ENCODE measurements at places on chromosomes 4 and X.

GRCh38 chr4:187565416-187565815 is 430.2 kb upstream of the ZFP42 start:
- no peak for DNase-seq

GRCh38 chr4:186032259-186032658 is 36.7 kb upstream of the TLR3 start:
- DNase-seq, result no peak

- DNase-seq, result peak; percentile 93
Measured at GRCh38 chr4:53591372-53591892, at the start of gene LNX1. Gene LNX1 (minus strand): TSS chr4:53591486. CDS start chr4:53574002, 17,484 bp downstream.

DNA sequence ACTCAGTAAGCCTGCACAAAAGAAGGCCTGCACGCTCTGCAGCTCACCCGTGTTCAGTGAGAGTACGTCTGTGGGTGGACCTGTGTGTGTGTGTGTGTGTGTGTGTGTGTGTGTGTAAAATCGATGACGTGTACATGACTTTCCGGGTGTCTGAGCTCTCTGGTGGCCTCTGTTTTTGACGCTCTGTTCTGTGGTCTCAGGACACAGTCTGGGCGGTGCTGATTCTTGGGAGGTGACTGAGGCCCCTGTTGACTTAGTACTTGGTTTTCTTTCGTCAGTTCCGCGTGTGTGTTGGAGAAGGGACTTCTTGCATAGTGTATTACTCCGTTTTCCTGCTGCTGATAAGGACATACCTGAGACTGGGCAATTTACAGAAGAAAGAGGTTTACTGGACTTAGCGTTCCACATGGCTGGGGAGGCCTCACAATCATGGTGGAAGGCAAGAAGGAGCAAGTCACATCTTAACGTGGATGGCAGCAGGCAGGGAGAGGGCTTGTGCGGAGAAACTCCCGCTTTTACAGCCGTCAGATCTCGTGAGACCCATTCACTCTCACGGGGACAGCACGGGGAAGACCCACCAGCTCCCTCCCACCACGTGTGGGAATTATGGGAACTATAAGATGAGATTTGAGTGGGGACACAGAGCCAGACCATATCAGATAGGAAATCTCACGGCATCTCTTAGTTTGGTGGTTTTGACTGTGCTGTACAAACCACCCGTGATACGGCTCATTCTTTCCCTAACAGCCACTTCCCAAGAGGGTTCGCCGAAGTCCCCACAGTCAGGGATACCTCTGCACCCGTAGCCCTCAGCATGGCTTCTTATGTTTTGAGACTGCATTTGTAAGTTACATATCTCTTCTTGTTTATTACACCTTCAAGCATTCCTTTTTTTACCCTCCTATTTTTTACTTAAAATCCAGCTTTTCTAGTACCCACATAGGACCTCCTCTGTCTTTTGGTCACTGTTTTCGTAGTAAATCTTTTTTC is 24.5 kb downstream of the UVSSA start:
- no peak for DNase-seq

GRCh38 chr4:109979920-109980717 is 67.4 kb downstream of the EGF start:
- DNase-seq, result peak; percentile 67

Measured in trophoblast cell (in vitro differentiated cells and primary cell).